Immature natural killer cell (primary cell): ENCODE measurements at places on chromosomes 13 and 19. TPM values are rescaled to one million over a fixed set of nuclear protein-coding genes. Genes with fewer than 3 reads are reported as not detected.
A peak's percentile ranks its signal among the peaks of the same experiment; 100 is the strongest.

- DNase-seq, result no peak
- no peaks in the 10 kb centered on the region for H3K27me3 ChIP-seq
- H3K4me3 ChIP-seq, result no peak overlapping the region
- H3K4me1 ChIP-seq, result no peaks in the 10 kb centered on the region
These were observed 372.1 kb downstream of the UQCRFS1 start for GRCh38 chr19:28840891-28841290.

GRCh38 chr19:57807541-57807940, 7.2 kb downstream of the ZNF552 start:
- DNase-seq, result no peak
- no peak overlapping the region for H3K4me3 ChIP-seq
- H3K36me3 ChIP-seq, result peaks cover 23% of the 10 kb centered on the region
- no peak overlapping the region for H3K27ac ChIP-seq

GRCh38 chr19:38737921-38738737, 6.1 kb downstream of the CAPN12 start:
- H3K36me3 ChIP-seq, result no peaks in the 10 kb centered on the region
- peak overlapping the region; percentile 58 for H3K27ac ChIP-seq
- peaks cover 14% of the 10 kb centered on the region for H3K27me3 ChIP-seq
- peaks cover 53% of the 10 kb centered on the region for H3K4me1 ChIP-seq
- DNase-seq, result no peak
- H3K4me3 ChIP-seq, result peak overlapping the region; percentile 66

- H3K27me3 ChIP-seq, result no peaks in the 10 kb centered on the region
- H3K36me3 ChIP-seq, result no peaks in the 10 kb centered on the region
- H3K27ac ChIP-seq, result no peak overlapping the region
- H3K4me1 ChIP-seq, result no peaks in the 10 kb centered on the region
- no peak for DNase-seq
- H3K4me3 ChIP-seq, result no peak overlapping the region
These were observed 25.7 kb upstream of the CCNE1 start for GRCh38 chr19:29785955-29786589.

TDRD12 gene
- 0.36 TPM for polyA plus RNA-seq
